HCT116 (cell line): ENCODE measurements at places on chromosomes 11 and 22.

- no peak for DNase-seq
These were observed 7.4 kb downstream of the SMPD1 start for GRCh38 chr11:6397636-6398035.

- no peak for DNase-seq
These were observed 38.4 kb downstream of the DRD2 start for GRCh38 chr11:113436672-113437252.

- no peak for DNase-seq
These were observed 666.0 kb upstream of the RAG2 start for GRCh38 chr11:37264060-37264459.

- no peak for DNase-seq
These were observed 404.1 kb downstream of the TBC1D22A start for GRCh38 chr22:47166446-47167016.
